ENCODE measurements at places on chromosomes 11 and 22.

DNA sequence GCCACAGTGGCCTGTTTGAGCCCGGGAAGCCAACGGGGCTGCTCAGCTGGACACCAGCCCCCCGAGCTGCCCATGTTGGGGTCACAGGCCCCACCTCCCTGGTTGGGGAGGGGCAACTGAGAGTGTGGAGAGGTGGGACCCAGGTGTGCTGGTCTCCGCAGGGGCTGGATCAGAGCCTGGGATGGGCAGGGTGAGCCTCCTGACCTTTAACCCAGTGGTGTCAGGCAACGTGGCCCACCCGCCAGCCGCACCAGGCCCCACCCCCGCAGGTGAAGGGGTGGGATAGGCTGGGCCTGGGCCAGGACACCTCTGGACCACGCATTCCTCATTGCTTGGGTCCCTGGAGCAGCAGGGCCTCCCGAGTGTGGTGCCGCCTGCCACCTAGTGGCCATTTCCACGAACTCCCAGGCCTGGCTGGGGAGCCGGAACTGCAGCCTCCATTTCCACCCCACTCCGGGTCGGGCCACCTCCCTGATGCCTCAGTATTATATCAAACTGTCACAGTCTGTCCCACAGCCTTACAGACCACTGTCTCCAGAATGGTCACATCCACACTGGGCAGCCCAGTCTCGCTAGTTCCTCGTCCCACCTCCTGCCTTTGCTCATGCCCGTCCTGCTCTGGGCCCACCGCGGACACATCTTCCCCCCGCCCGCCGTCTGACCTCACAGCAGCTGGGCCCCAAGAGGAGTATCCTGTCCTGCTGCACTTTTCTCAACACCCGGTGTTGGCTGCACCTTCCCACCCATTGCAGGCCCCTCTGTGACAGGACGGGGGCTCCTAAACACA lies 13.3 kb upstream of the PPP6R3 start:
- peak; percentile 75 for DNase-seq

DNA sequence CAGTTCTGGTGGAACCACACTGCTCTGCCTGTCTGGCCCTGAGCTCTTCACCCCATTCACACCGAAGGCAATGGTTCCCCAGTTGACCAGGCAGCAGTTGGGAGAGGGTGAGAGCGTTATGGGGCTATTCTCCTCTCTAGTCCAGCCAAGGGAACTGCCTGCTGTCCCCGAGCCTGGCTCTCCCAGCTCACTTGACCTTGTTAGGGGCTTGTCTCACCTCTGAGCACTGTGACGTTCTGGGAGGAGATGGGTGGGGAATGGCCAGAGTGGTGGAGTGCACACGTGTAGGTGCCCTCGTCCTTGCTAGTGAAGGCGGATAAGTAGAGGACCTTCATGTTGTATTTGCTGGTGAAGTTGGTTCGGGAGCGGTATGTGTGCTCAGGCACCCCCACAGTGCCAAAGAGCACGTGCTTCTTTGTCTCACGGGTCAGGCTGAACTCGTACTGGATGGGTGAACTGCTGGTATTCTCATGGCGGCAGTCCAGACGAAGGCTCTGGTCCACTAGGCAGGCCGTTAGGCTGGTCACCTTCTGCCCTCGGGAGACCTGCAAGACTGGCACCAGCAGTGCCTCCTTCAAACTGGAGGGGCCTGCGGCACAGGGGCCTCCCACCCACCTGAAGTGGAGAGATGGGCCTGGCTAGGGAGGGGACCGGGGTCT lies 3.0 kb downstream of the THY1 start:
- DNase-seq, result no peak

- no peak for DNase-seq
Observed at GRCh38 chr11:6568191-6568918, 35.1 kb downstream of the RRP8 start.

DNA sequence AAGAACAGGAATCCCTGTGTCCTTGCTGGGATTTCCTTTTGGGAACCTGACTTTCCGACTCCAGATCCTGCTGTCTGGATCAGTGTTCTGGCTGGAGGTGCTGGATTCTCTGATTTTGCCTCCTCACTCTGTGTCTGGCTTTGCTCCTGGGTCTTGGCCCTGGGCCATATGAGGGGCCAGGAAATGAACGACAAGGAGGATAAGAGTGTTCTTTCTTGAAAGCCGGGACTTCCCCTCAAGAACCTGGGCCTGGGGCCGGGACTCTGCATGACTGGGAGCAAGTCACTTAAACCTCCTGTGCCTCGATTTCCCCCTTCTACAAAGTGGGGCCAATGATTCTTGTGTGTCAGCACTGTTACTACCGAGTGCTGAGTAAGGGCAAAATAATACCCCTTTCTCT lies 2.9 kb upstream of the MYO7A start:
- DNase-seq, result no peak

GRCh38 chr11:120527111-120527761 lies 15.7 kb downstream of the GRIK4 start:
- DNase-seq, result no peak

DNA sequence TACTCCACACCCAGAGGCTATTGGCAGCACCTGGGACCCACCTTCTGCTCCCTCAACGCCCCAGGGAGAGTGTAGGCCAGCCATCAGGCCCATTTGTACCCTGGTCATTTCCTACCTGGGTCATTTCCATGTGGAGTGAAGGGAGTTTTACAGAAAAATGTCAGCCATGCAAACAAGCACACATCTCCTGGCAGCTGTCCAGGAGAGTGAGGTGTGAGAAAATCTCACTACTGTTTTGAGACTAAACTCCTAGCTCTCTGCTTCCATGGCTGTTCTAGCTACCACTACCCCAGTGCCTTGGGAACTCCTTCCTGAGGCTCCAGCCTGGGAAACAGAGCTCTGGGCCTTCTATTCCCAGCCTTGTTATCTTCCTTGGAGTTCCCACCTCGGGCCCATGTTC lies 2.8 kb upstream of the TMPRSS13 start:
- DNase-seq, result peak; percentile 46

GRCh38 chr11:36375353-36376008 lies 79.4 kb downstream of the PRR5L start:
- DNase-seq, result no peak
